ENCODE measurements at places on chromosomes 16 and 17. TPM values are rescaled to one million over a fixed set of nuclear protein-coding genes. Genes with fewer than 3 reads are reported as not detected.

- DNase-seq = no peak
- H3K27me3 ChIP-seq = no peaks in the 10 kb centered on the region
- no peak overlapping the region for H3K27ac ChIP-seq
- peaks cover 32% of the 10 kb centered on the region for H3K36me3 ChIP-seq
- H3K4me1 ChIP-seq = peaks cover 17% of the 10 kb centered on the region
- no peak overlapping the region for H3K4me3 ChIP-seq
Observed at GRCh38 chr16:10992797-10993196, 48.4 kb downstream of the CLEC16A start.

GRCh38 chr17:80785477-80786178, 206.0 kb upstream of the CHMP6 start:
- H3K27ac ChIP-seq = no peak overlapping the region
- DNase-seq = no peak
- peaks cover 34% of the 10 kb centered on the region for H3K4me1 ChIP-seq
- no peak overlapping the region for H3K4me3 ChIP-seq
- H3K27me3 ChIP-seq = no peaks in the 10 kb centered on the region

- H3K27ac ChIP-seq = peak overlapping the region; percentile 30
- peaks cover 10% of the 10 kb centered on the region for H3K4me1 ChIP-seq
- no peaks in the 10 kb centered on the region for H3K27me3 ChIP-seq
- no peak for DNase-seq
- H3K36me3 ChIP-seq = peaks cover 2% of the 10 kb centered on the region
Observed at GRCh38 chr17:16463358-16464302, 28.4 kb downstream of the LRRC75A start.

DNA sequence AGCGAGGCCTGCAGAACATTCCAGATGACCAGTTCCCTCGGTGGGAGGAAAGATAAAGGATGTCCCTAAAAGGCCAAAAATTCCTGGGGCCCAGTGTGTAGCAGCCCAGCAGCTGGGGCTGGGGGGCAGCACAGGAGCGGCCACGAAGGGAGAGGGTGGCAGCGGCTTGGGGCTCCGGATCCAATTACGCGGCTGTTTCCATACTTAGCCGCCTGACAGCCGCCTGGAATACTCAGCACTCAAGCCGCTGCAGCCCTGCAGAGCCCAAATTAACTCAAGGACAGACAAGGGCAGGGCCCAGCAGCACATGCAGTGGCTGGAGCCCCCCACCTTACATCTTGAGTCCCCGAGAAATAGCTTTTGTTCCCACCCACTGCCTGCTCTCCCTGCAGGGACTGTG, 1.3 kb downstream of the SRL start:
- H3K27me3 ChIP-seq = no peaks in the 10 kb centered on the region
- no peak overlapping the region for H3K27ac ChIP-seq
- H3K4me1 ChIP-seq = peaks cover 32% of the 10 kb centered on the region
- no peaks in the 10 kb centered on the region for H3K36me3 ChIP-seq
- H3K4me3 ChIP-seq = no peak overlapping the region

DNA sequence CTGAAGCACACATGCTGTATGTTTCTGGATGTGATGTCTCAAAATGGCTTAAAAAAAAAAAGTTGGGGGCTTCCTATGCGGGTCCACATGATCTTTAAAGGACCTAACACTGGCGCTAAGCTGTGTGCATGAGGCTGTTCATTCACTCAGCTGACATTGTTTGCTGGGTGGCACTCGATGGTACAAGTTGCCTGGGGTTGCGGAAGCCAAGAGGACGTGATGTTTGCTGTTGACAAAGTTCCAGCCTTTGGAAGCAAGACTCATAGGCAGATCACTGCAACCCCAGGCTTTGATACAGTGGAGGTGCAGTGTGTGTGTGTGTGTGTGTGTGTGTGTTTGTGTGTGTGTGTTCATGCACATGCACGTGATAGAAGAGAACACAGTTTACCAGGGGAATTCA, 29.5 kb upstream of the DNAI2 start:
- H3K4me3 ChIP-seq = no peak overlapping the region
- peaks cover 9% of the 10 kb centered on the region for H3K4me1 ChIP-seq
- H3K27me3 ChIP-seq = peaks cover 19% of the 10 kb centered on the region
- peaks cover 4% of the 10 kb centered on the region for H3K36me3 ChIP-seq
- H3K27ac ChIP-seq = no peak overlapping the region

GRCh38 chr17:14590459-14591250, 289.8 kb downstream of the HS3ST3B1 start:
- H3K4me3 ChIP-seq = no peak overlapping the region
- H3K36me3 ChIP-seq = no peaks in the 10 kb centered on the region
- H3K27ac ChIP-seq = no peak overlapping the region
- H3K27me3 ChIP-seq = peaks cover 9% of the 10 kb centered on the region
- H3K4me1 ChIP-seq = peaks cover 1% of the 10 kb centered on the region

Gene CLEC3A
- total RNA-seq = not detected

Gene SLC16A6
- total RNA-seq = 0.89 TPM

Gene CACNG3
- total RNA-seq = not detected

Gene ZNF597
- 3.9 TPM for total RNA-seq
